ENCODE measurements at places on chromosomes 12 and 14.

DNA sequence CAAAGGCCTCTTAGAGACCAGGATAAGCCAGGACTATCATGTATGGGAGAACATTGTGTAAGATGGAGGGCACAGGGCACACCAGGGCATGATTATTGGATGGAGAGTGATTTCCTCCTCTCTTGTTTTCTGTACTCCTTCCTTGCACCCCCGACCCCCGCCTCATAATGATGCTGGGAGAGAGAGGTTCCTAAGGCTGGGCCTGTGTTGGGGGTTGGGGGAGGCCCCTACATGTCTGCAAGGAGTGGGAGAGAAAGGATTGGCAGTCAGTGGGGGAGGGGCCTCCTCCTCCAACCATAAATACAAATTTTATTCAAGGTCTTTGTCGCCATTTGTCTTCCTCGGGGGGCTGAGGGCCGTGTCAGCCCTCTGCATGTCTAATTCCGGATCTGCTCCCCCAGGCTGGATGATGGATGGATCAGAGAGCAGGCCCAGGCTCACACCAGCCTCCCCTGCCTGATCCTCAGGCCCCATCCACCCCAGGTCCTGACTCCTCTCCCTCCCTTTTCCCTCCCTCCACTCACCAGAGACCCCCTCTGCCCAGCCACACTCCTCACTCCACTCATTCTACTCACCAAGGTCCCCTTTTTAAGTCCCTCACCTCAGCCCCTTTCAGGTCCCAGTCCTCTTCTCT is 2.0 kb upstream of the C1QL4 start:
- DNase-seq: no peak

- no peak for DNase-seq
Measured at GRCh38 chr14:72471346-72471745, 422.6 kb downstream of the DPF3 start.

DNA sequence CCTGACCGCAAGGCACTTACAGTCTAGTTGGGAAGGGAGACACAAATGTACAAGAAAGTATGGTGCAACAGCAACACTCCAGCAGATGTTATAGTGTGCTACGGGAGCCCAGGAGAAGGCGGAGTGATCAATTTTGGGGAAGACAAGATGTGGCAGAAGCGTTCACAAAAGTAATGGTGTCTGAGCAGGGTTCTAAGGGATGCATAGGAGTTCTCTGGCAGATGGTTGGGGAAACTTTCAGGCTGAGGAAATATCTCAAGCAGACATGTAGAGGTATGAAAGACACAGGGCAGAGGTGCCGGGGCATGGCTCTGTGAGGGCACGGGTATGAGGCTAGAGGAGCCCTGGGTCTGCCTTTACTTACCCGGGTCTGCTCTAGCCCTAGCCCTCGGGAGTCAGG is 5.1 kb upstream of the TNFRSF1A start:
- no peak for DNase-seq

- DNase-seq: no peak
Measured at GRCh38 chr14:76964695-76965094, 63.8 kb downstream of the IRF2BPL start.

- DNase-seq: no peak
Measured at GRCh38 chr12:58741226-58741625, 179.1 kb downstream of the LRIG3 start.

DNA sequence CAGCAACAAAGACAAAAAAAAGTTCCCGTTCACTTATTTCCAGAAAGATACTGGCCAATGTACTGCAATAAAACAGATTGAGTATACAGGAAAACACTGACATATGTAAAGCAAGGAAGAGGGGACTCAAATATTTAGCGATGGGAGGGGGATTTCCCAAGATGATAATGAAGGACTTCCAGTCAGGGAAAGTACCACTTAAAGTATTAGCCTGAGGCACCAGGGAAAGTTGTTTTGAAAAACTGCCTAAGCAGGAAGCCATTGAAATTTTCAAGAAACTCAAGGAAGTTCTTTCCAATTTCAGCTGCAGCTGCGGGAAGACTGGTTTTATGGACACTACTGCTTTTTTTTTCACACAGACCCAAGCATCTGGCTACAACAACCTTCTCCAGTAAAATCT is 1007.4 kb upstream of the NOVA1 start:
- peak; percentile 54 for DNase-seq

GRCh38 chr12:1810201-1810930 is 10.0 kb upstream of the LRTM2 start:
- no peak for DNase-seq

- DNase-seq: no peak
Measured at GRCh38 chr12:32661706-32662105, 17.4 kb upstream of the DNM1L start.

GRCh38 chr12:131850856-131851559 is 22.8 kb downstream of the MMP17 start:
- DNase-seq: no peak

- DNase-seq: no peak
Measured at GRCh38 chr12:99009654-99010296, 364.7 kb downstream of the APAF1 start.

- no peak for DNase-seq
Measured at GRCh38 chr14:72479461-72479931, 414.4 kb downstream of the DPF3 start.

DNA sequence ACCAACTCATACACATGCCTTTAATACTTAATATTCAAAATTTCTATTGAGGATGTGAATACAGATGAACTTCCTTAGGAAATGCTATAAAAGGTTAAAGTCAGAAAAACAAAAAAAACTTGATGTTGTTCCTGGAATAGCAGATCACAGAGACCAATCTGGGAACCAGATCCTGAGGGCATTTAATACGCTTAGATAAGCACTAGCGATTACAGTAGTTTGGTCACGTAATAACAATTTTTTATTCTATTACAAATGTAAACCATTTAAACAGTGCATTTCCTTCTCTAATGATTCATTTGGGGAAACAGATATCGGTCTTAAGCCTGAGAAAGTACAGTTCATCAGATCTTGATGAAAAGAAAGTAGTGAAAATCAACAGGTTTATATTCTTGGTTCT is 30.8 kb upstream of the ABCC9 start:
- no peak for DNase-seq

GRCh38 chr12:116922194-116922897 is 11.6 kb downstream of the FBXW8 start:
- no peak for DNase-seq

DNA sequence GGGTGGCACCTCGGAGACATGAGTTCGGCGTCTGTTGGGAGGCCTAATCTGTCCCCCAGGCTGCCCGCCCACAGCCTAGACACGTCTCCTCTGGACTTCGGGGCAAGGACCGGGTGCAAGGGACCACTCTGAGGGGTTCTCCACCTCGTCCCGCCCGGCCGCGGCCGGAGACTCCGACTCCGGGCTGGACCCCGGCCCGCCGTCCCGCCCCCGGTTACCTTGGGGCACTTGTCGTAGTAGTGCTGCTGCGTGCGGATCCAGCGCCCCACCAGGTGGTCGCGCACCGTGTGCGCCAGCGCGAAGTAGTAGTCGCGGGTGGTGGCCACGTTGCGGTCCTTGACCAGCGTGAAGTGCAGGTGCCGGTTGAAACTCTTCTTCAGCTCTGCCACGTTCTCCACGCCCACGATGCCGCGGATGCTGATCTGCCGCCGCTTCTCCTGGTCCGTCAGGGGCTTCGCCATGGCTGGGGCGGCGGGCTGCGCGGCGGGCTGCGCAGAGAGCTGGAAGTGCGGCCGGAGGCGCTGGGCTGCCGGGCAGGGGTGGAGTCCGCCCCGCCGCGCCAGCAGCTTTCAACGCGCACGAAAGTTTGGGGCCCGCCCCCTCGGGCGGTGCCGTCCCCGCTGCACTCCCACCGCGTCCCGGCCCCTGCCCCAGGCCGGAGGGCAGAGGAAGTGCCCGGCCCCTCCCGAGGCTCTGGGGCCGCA is at the start of gene PYGL:
TSS of gene PYGL (minus strand) at position 541 of the 704 bp plus-strand sequence. CDS start at position 461, 80 bp downstream.
- peak; percentile 87 for DNase-seq

DNA sequence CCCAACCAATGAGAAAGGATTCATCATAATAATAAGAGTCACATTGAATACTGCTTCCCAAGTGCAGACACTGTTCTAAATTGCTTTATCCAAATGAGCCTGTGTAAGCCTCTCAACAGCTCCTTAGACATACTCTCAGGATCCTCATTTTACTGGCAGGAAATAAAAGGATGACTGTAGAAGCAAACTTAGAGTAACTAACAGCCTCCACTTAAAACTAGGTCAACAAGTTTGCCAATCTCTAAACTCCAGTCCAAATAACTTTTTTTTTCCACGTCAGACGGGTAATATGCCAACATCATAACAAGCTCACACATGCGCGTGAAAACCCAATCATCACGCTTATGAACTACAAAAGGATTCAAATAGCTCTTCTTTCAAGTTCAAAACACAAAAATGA is 15.3 kb upstream of the DPF3 start:
- no peak for DNase-seq

- DNase-seq: no peak
Measured at GRCh38 chr12:34186492-34186891, 164.2 kb downstream of the ALG10 start.

GRCh38 chr12:4506870-4507269 is 31.8 kb upstream of the RAD51AP1 start:
- DNase-seq: no peak

DNA sequence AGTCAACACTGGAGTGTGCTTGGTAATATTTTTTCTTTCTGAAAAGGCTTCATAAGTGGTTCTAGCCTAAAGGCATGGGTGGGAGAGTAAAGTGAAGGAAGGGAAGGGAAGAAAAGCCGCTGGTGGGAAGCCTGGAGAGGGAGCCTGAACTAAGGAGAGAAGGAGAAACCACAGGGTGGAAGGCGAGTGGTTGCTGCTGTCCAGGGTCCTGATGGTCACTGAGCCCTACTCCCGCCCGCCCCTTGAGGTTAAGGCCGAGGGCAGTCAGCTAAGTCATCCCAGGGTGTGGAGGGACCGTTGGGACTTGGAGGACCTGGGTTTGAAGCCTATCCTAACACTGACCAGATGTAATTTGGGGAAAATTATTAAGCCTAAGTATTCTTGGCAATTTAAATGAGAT is 189.1 kb downstream of the PIWIL1 start:
- DNase-seq: peak; percentile 77

DNA sequence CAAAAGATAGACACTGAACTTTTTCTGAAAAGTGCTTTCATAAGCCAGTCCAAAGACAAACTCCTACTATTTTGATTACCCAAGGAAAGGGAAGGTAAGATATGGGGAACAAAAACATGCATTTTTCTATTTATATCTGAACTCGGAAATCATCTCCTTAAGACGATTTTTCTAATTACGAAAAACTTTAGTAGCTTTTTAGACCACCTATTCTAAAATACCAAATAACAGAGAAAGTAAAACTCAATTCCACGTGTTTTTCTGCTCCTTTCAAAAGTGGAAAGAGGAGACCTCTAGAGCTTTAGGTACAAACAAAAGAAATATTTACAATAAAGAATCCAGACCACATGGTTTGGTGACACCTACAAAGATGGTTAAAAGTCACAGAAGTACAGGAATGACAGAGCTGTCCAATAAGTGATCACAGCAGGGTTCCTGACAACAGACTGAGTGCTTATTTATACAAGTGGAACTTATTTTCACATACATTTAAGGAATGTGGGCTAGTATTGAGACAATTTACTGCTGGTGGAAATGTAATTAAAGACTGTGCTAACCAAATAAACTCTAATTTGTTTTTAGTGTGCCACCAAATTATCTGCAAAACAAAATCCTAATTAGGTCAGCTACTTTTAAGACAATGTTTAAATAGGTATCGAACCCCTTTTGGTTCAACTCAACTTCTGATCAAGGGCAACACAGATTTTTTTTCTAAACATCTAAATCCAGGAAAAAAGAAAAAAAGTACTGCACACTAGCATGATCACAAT is 2.4 kb downstream of the LRIG3 start:
- DNase-seq: no peak

GRCh38 chr14:44180975-44181374 is 326.1 kb downstream of the FSCB start:
- no peak for DNase-seq

DNA sequence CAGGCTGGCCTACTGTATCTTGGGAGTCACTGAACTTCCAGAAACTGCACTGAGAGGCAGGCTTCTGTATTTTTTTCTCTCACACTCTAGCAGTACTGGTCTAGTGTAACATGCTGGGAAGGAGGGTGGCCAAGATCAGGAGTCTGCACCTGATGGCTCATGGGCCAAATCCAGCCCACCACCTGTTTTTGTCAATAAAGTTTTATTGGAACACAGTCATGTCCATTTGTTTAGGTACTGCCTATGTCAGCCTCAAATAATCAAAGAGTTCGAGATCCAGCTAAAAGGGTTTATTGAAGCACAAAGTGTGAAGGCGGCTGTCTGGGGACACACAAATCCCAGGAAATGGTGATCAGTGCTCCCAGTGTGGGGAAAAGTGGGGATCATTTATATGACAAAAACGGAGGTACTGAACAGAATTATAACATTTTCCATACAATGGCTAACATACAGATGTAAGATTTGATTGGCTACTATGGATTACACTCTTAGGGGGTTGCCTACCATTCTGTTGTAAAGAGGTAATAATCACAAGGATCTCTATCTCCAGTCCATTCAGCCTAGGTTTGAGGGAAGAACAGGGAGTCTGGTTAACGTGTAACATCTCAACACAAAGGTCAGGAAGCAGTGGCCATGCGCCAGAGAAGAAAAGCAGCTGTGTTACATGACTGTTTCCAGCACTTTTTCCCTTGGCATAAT is 12.9 kb downstream of the USP30 start:
- no peak for DNase-seq

DNA sequence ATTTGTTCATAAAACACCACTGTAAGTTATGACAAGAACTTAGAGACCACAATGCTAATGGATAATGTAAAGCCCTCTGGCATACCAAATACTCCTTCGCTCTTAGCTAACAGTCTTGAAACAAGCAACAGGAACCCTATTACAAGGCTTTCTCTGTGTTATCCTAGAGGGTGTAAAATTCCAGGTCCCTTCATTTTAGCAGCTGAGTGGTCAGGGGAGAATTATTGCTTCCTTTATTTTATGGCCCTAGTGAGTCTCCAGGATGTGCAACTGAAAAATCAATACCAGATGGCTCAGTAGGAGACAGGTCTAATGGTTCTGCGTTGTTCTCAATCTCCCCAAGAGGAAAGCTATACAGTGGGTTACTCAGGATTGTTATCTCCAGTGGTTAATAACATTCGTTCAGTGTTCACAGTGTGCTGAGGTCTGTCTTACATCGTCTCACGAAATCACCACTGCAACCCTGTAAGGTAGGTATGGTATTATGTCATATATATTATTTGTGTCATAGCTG is 172.7 kb upstream of the CNOT2 start:
- peak; percentile 13 for DNase-seq

DNA sequence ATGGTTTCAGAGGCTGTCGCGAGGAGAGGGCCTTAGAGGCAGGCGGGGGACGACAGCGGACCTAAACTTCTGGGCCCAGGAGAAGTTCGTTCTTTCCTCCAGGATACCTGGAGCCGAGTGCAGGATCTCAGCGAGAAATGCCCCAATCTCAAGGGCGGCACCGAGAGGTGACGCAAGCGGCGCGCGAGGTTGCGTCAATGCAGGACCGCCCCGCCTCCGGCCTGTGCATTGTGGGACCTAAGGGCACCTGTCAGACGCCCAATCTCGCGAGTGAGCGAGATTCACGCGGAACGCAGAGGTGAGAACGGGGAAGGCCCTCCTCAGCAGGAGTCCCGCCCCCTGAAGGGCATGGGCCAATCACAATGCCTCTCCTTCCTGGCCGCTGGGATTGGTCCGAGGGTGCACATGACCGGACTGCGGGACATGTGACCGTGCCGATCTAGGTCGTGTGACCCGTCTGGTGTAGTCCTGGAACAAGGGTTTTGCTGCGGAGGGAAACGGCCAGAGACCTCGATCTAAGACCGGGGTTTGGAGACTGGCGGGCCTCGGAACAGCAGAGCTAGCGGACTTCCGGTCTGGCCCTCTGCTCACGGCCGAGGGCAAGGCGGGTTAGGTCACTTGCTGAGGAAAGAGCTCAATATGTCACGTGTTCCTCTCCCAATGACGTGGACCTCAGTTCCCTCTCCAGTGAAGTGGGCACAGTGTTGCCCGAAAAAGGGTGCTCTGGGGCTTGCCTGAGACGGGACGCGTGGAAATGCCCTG is 16.3 kb upstream of the DYNC1H1 start:
- DNase-seq: peak; percentile 100

All from ELF-1 (cell line).